ENCODE measurements at places on chromosomes 1 and 21.

DNA sequence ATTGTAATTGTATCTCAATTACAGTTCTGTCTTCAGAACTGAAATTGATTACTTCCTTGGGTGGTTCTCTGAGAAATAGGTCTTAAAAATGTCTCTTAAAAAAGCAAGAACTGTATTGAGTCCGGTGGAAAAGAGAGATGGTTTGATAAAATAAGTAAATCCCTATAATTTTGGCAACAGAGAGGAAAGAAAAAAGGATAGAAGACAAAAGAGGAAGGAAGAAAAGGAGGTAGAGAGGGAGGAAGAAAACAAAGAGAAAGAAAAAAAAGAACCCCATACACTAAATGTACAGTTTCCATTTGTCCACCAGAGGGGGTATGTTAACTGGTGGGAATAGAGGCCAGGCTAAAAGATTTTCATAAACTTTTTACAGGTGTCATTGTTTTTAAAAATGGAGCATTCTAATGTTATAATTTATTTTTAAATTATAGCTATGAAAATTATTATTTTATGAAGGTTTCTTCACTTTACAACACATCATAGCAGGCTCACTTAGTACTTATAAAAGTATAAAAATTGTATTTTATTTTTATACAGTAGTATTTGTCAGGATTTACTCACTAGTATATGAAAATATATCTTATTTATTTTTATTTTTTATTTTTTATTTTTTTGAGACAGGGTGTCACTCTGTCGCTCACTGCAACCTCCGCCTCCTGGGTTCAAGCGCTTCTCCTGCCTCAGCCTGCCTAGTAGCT, 2.1 kb upstream of the UBE2T start:
- DNase-seq, result peak; percentile 61

DNA sequence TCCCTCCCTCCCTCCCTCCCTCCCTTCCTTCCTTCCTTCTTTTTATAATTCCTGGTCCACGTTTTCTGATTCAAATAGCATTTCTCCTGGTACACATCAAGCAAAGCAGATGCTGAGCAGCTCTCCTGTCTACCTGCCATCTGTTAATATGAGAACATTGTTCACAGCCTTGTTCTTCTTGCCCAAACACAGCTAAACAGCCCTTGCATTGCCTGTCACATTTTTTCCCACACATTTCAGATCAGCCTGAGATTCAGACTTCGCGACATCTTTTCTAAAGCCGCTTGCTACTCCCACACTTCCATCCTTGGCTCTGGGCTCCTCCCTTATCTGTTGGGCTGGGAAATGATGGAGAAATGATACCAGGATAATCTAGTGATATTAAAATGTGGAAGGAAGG, 200.5 kb downstream of the PCP4 start:
- DNase-seq, result no peak

DNA sequence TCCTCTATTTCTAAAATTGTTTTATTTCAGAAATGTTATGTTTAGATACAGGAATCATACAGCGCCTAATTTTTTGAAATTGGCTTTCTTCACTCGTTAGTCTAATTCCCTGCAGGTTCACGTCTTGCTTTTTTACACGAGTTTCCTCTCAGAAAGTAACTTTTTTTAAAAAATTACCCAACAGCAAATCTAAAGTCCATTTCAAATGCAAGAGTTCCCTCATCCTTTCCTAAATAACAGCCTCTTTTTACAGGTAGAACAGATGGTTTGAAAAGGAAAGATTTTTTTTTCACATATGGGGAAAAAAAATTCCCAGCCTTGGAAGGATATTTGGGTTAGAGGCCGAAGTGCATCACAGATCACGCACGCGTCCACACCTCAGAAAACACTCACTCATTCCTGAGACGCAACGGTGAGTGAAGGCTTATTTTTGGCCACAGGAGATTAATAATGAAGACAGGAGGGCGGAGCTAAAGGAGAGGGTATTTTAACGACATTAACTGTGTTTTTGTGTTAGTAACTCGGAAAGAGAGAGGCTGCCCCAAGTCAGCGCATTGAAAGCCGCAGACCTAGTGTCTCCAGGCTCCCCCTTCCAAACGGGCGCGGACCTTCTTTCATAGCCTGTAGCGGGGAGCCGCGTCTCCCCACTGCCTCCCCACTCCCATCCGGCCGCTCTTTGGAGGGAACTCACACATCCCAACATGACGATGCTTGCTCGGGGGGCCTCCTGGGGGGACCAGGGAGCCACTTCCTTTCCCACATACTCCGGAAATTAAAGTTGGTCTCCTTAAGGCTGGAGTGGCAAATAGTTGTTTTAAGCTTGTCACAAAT, 969 bp upstream of the RIPK4 start:
- peak; percentile 33 for DNase-seq

GRCh38 chr21:31045841-31046240, 7.6 kb upstream of the KRTAP19-8 start:
- DNase-seq, result no peak

DNA sequence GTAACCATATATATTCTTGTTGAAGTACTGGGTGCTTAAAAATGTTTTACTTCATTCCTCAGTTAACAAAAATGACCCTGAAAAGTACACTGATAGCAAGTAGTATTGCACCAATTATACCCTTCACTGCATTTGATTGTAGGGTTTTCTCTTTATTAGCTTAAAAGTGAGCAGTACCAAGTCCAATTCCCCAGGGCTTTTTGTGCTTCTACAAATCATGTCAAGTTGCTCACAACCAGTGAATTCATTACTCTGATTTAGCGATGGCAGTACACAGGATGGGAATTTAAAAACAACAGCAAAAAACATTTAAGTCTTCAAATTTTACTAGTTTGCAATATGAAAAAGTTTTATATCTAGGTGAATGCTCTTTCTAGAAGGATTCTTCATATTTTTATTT, 436.4 kb downstream of the PTBP2 start:
- no peak for DNase-seq

DNA sequence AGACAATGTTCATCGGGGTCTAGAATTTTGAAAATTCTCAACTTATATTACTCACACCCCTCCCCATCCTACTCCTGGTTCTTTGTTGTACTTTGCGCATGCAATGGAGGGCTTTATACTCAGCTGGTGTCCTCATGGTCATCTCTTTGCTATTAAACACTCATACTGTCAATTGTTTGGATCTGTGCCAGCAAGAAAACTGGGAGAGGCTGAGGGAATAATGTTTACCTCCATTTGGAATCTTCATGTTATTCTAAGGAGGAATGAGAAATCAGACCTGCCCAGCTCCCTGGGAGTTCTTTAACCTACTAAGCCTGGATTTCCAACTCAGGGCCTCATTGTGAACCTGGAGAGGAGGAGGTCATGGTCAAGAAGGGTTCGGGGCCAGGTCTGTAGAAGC, 143.9 kb upstream of the DNAH14 start:
- DNase-seq, result no peak

DNA sequence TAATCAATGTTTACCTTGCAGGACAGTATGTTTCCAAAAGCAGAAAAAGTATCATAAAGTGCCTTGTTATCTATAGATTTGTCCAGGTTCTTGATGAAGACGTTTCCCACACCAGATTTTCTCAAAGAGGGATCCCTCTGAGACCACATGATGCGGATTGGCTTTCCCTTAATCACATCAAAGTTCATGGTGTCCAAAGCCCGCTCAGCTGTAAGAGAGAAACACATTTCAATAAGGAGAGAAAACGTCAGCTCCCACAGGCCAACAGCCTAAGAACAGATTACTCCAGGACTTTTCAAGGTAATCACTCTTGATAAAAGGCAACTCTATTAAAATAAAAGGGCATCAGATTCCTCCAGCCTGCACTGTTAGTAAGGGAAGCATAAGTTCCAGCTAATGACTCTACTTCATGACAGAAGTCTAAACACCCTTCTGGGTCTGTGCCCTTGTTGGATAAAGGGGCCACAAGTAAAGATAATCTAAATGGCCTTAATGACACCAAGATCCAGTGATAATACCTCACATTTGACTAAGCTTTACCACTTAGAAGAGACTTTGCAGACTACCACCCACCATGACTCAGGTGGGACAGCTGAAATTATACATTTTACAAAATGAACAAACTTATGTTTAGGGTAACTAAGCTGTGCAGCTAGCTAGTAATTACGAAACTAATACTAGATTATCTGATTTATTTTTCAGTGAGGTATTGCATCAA, 4.1 kb downstream of the PABPC4 start:
- no peak for DNase-seq

Data from foreskin fibroblast (primary cell).